ENCODE measurements at places on chromosomes 7 and 10.

DNA sequence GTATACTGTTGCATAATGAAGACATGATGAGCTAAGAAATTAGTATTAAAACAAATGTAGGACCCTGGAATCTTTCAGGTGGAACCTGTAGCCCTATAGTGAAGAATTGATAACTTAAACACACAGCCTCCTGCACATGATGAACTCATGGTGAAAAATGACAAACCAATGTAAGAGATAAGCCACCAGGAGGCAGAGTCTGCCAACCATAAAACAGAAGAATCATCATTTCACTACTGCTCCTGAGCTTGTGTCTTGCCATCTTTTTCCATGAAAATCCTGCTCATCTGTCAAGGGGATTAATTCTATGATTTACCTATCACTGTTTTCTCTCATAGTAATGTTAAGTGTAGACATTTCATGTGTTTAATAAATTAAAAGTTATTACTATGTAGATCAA, 363.9 kb downstream of the MALRD1 start:
- peak; percentile 60 for DNase-seq

- no peak for DNase-seq
Measured at GRCh38 chr7:26147030-26147429, 5.0 kb upstream of the NFE2L3 start.

DNA sequence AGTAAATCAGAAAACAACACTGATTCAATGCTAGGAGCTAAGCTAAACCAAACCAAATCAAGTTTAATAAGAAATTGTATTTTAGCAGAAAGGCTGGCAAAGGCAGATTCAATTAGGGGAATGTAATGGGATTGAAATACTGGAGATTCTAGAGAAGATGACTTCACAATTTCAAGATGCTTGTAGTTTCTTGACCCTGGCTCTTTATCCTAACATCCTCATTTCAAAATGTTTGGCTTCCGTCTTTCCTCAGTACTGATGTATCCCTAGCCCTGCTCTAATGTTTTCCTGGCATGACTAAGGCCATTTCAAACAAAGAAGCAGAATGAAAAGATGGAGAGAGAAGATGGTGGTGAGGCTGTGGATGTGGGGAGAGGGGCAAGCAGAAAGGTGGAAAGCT, 2.7 kb upstream of the JCAD start:
- DNase-seq: no peak

GRCh38 chr7:87941138-87941537, 7.1 kb downstream of the ADAM22 start:
- no peak for DNase-seq

DNA sequence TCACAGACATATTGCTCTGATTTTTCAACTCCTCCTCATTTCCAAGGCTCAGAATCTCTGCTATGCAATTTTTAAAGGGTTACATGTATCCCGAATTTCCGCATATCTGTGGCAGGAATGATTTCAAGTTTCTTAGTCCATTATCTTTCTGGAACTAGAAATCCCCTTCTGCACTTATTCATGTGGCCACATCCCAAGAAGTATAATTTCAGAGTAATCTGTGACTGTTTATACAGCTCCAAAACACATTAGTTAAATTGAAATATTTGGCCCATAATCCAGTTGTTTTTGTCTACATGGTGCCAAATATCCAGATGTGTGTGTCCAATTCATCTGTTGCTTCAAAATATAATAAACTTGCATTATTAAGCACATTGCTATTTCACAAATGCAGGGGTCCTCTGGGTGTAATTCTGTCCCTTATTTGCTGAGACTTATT, 271.2 kb downstream of the ARHGAP12 start:
- no peak for DNase-seq

DNA sequence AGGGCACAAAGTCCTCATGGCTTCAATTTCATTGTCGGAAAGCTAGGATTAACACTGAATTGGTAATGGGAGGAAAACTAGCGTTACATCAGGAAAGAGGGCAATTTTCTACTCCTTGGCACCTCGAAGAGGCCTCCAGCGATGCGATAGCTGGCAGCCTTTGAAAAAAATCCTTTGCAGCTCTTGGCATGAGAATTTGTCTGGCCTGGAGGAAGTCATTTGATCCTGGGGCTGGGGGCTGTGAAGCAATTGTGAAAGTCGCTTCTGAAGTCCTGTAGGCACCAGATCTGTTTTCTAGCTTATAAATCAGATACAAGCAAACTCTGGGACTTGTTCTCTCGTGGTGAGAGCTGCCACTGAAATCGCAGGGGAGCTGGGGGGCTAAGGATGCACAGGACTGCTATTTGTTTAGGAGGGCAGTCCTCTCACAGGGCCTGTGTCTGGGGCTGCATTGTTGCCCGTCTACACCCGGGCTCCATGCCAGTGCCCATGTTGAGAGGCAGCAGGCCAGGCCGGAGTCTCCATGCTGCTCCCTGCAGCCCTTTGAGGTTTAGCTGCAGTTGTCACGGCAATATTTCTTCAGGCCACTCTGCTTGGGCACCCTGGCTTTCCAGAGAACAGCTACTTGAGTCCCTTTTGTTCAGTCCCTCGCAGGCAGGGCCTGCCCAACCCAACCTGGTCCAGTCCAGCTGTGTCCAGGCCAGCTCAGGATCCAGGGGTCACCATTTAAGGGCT, 206.8 kb upstream of the LYZL1 start:
- DNase-seq: no peak

GRCh38 chr10:22443175-22443901, 98.0 kb downstream of the SPAG6 start:
- no peak for DNase-seq

DNA sequence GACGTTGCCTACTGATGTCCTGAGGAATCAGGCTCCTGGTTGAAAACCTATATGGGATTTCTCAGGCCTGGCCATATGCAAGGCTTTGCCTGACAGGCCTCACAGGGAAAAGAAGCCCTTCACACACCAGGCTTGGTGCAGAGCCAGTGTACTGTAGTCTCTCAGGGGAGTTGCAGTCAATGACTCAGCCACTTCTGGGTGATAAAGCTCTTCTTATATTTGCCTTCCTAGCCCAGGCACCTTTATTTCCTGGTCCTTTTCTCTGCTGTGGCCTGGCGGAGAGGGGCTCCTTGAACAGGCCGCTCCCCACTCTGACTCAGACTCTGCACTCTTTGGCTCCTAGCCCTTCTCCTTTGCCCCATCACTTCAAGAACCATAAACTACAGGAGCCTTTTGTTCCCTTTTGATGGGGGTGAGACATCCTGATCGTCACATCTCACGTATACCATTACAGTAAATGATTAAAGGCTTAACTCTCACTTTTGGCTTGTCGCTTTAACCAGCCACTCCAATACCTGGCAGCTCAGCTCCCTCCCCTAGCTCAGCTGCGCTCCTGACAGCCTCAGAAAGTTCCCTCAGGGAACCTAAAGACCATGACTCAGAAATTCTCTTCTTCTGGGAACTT, 33.5 kb downstream of the DPY19L1 start:
- DNase-seq: peak; percentile 60

DNA sequence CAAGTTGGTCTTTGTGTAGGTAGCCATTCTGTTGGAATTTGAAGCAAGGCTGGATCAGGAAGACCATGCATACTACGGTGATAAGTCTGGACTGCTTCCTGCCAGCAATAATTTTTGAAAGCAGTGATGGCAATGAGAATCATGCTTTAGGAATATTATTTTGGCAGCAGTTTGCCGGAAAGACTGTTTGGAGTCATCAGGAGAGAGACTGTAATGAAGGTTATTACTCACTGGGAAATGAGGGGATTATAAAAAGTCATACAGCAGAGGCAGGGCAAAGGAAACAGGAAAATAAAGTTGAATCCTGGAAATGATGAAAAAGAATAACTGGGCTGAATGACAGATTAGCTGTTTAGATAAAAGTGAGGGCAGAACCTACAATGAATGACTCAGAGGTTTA, 1136.8 kb upstream of the AUTS2 start:
- DNase-seq: no peak

DNA sequence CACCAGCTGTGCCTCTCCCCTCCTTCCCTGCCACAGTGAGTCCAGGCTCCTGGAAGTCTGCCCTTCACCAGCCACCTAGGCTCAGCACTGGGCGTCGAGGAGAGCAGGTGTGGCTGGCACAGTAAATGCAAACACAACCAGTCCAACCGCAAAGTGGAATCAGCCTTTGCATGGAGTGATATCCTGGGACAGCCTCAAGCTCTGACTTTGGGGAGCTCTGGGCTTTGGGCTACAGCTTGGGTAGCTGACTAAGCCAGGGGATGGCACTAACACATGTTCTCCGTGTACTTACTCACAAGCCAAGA, 312.4 kb downstream of the KCNMA1 start:
- DNase-seq: no peak

GRCh38 chr7:128100949-128101713, 69.9 kb upstream of the LRRC4 start:
- no peak for DNase-seq

DNA sequence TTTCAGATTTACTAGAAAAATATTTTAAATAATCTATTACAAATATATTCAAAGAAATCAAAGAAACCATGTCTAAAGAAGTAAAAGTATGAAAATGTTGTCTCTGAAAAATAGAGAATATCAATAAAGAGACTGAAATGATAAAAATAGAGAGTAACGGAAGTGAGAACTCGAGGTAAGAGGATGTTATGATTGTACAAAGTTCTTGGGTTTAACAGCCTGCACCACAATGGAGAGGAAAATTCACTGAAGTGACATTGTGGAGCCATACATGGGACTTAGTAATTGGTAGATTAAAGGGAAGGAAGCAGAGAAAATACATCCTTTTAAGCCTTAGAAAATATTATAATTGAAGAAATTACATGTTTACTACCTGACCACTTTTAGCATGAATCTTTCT, 77.9 kb downstream of the THSD7A start:
- DNase-seq: no peak

GRCh38 chr10:126639084-126639483, 31.4 kb downstream of the C10orf90 start:
- peak; percentile 87 for DNase-seq

GRCh38 chr7:17907014-17907413, 33.3 kb downstream of the SNX13 start:
- DNase-seq: no peak

- DNase-seq: no peak
Measured at GRCh38 chr7:127793582-127793981, 141.6 kb downstream of the SND1 start.

DNA sequence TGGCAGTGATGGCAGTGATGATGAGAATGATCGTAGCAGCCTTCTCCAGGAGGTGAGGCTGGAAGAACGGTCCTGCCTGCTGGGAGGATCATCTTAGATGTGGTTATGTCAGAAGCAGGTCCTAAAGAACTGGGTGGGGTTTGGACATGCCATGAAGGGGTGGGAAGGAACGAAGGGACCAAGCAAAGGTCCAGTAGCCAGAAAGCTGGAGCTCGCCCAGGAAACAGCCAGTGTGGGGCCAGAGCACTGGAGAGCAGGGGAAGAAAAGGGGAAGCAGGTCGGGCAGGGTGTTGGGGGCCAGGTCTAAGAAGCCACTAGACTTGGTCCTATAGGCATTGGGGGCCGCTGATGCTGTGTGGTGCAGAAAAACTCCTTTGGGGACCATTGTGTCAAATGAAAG, 127.4 kb downstream of the RGS10 start:
- DNase-seq: no peak

DNA sequence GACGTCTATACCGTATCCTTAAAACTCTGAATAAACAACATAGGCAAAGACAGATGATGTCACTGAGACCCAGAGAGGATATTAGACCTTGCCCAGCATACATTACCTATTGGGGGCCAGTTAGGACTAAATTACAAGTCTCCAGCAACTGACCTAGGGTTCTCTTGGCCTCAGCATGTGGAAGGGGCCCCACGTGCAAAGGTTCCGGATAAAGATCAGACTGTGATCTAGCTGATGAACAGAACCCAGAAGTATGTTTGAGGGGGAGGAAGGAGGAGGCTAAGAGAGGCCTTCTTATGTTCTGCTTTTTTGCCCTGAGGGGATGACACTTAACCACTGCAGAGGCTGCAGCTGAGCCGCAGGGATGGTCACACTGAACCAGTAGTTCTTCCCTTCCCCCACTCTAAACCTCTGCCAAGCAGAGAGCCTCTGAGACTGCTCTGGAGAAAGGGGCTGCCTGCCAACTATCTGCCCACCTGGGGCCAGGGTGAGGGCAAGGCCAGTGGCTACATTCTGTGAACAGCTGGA, 24.0 kb upstream of the KMT2C start:
- DNase-seq: peak; percentile 95

- no peak for DNase-seq
Measured at GRCh38 chr7:106747804-106748203, 86.8 kb upstream of the CCDC71L start.

- DNase-seq: no peak
Measured at GRCh38 chr7:4692055-4692454, 10.0 kb downstream of the FOXK1 start.

- DNase-seq: no peak
Measured at GRCh38 chr10:133313192-133313591, 4.5 kb downstream of the ZNF511 start.

DNA sequence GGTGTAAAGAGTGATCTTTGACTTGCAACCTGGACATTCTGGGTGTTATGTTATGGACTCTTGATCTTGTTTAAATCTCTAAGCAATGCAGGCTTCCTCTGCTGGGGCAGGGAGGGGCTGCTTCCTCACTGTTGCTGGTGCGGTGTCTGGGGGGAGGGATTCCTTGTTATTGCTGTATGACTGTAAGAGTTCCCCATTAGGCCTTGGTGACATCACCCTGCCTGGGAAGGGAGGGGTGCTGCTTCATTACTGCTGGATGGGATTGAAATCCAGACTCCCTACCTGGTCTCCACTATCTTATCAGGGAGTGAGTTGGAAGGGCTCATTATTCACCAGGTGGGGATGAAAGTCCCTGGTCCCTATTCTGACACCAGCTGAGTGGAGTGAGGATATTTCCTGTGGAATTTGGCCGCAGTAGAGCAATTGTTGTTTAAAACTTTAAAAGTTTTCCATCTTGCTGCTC, 8.8 kb downstream of the OGDH start:
- DNase-seq: peak; percentile 73

DNA sequence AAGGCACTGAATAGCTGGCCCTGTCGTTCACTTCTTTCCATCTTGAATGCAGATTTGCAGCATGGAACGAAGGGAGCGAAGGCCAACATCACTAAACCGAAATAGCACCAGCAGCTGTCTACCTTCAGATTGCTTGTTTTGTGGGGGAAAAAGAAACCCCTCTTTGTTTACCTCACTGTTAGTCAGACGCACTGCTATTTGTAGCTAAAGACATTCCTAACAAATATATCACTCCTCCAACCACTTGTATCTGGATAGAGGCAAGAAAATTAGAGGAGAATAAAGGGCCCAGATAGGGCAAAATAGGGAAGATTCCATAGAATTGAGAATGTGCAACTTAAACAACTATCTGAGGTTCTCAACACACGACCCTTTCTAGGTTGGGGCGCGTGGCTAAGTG, 26.5 kb downstream of the ANK3 start:
- no peak for DNase-seq

DNA sequence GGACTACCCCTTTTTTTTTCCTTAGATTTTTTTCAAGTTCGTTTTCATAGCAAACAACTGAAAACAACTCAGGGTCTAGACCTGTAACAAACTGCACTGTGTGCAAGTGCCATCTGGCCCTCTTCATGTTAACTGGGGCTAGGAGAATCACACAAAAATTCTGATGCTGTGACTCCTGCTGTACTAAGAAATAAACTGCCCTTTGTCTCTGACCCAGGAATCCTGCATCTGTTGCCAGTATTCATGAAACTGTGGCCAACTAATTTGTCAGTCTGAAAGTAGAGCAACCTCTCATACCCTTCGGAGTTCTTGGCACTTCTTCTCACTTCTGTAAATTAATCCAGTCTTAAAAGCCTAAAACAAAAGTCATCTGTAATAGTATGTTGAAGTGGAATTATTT, 218.4 kb upstream of the PCDH15 start:
- no peak for DNase-seq

GRCh38 chr10:95472304-95473088, 88.7 kb downstream of the SORBS1 start:
- DNase-seq: no peak

Measured in hematopoietic multipotent progenitor cell treated with erythropoietin and hydrocortisone succinate and interleukin-3 and kit ligand, for 4 days (in vitro differentiated cells).